Activated CD4-positive, alpha-beta T cell treated with anti-CD3 and anti-CD28 coated beads, Interleukin-2, amount 10 ng/mL, durations not matched to agents 7 days and 5 days (primary cell): ENCODE measurements at places on chromosomes 1 and 21.

DNA sequence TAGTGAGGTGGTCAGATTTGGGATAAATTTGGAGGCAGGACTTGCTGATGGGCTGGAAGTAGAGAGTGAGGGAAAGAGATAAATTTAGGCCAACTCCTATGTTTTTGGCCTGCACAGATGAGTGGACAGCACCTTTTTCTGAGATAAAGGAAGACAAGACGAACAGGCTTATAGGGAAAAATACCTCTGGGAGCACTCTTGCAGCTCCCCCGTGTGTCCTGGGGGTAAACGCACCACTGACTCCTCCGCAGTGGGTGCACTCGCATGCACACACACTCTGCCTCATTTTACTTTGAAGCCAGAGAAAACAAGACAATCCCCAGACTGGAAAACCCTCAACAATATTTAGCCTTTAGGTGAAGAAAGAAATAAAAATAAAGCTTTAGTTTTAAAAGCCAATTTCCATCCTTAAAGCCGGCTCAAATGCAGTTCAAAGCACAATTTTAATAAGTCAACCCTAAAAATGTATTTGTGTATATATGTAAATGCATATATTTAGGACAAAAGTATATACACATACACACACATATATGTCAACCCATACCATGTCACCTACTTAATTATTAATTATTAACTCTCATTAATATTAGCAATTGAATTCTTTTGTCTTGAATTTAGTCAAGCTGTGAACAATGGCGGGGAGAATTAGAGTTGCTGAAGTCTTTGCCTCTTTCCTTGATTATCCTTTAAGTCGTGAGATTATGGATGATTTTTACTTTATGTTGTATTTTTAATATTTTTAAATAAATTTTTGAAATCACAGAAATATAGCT lies 341.8 kb downstream of the ZNF326 start:
- DNase-seq: no peak

DNA sequence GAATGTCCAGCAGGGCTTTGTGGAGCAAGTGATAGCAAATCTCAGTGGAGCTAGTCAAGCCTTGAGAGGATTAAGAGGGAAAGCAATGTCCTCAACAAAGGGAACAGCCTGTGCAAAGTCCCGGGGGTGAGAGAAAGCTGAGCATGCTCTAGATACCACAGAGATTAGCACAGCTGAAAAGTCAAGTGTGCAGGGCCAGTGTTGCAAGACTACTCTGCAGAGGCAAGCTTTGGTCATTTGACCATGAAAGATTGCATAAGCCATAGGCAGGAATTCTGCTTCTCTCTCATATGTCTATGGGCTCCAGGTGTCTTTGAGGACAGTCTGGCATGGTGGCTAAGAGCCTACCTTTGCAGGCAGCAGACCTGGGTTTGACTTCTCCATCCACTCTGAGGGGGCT lies 181.0 kb upstream of the JUN start:
- no peak for DNase-seq

DNA sequence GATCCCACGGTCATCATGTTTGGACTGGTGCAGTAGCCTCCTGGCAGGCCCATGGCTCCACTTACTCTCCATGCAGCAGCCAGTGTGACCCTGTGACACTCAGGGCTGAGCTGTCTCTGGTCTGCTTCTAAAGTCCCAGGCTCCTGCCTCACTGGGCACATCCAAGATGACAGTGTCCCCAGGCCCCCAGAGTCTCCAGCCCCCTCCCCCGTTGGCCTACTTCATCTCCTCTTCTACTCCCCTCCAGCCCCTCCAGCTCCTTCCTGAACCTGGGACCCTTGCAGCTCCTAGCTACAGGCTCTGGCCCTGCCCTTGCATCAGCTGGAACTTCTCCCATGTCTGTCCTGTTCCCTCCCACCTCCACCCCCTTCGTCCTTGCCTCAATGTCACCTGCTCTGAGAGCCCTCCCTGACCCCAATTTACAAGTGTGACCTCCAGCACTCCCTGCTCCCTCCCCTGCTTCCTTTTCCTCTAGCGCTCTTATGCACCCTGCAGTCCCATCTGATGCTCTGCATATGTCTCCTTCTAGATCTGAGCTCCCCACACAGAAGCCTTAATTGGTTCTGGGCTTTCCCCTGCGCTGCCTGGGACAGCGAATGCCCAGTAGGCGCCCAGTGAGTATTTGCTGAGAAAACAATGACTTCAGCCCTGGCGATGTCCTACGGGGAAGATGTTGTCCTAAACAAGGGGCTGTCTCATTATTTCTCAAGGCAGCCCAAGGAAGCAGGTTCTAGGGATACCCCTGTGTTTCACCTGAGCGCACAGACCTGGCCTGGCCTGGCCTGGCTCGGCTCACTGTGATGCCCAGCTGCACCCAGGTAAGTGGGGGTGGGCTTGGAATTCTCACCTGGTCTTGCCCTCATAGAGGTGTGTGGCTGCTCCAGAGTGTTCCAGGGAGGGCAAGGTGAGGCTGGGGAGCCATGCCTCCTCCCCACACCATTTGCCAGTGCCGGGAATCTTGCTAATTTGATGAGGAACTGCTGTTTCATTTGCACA lies 600.6 kb downstream of the PTPRU start:
- no peak for DNase-seq

DNA sequence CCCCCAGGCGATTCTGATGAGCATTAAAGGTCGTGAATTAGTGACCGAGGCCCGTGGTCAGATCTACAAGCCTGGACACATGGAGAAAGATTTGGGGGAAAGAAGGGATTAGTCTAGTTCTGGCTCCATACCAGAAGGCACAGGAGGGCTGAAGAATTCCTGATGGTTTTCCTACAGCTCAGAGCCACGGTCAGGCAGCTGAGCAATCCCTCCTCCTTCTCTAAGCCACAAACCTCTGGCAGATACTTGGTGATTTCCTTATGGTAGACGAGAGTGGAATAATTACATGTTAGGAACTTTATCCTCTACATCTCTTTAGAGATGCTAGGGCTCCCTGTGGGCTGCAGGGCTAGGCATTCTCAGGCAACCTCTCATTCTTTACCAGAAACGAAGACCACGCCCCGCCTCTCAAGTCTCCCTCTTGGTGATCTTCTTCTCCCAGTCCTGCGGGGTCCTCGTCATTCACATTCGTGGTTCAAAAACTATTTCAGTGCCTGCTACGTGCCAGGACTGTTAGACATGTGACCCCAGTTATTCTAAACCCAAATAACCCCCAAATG lies 20.5 kb upstream of the ZBTB18 start:
- no peak for DNase-seq

DNA sequence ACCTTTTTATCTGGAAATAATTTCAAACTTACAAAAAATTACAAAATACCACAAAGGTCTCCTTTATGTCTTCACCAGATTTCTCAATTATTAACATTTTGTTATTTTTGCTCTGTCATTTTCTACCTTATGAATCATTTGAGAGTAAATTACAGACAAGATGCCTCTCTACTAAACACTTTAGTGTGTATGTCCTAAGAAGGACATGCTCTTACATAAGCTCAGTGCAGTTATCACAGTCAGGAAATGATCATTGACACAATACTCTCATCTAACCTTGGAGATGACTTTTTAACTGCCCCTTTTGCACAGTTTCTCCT lies 378.9 kb upstream of the RUNX1 start:
- DNase-seq: no peak

DNA sequence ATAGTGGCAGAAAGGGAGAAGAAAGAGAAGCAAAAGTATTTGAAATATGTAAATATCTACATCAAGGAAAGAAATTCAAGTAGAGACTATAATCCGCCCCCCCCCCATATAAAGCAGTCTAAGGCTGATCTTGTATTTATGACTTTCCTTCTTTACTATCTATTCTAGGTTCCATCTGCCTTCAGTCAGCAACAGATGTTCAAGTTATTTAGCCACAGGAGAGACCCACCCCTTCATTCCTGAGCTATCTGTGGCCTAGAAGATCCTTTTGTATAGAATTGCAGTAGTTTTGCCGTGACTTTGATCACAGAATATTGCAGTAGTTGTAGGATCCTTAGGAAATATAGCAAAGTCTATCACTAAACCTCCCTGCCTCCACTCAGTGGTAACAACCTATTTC lies 10.7 kb upstream of the BSDC1 start:
- DNase-seq: no peak
